ENCODE measurements at places on chromosomes 5 and 9. TPM values are rescaled to one million over a fixed set of nuclear protein-coding genes. Genes with fewer than 3 reads are reported as not detected.

DNA sequence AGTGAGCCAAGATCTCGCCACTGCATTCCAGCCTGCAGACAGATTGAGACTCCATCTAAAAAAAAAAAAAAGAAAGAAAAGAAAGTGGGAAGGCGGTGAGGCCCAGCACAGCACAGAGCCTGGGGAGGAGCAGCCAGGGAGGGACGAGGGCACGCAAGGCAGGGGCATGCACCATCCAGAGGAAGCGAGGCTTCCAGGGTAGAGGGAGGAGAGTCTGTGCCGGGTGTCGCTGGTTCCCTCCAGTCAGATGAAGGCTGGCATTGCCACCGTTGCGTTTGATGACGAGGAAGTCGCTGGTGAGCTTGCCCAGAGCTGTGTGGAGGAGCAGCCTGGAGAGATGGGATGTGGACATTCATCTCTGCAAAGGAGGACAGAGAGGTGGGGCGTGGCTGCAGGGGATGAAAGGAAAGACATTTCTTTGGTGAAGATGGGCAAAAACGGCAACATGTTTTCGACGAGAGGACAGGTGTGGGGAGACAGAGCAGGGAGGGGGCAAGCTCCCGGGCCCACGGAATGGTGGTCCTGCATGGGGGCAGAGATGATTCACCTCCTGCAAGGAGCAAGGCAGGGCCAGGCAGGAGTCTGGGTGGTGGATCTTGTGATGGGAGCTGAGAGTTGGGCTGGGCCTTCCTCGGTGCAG, 18.6 kb upstream of the OLFM1 start:
- no peak for DNase-seq

GRCh38 chr9:71765693-71766092, 2.6 kb downstream of the CEMIP2 start:
- DNase-seq: no peak

Gene FBN2
- total RNA-seq: 0.43 TPM

- no peak for DNase-seq
Measured at GRCh38 chr5:127235136-127235535, 55.5 kb upstream of the MEGF10 start.

- peak; percentile 61 for DNase-seq
Measured at GRCh38 chr5:117077142-117077541, 502.5 kb upstream of the SEMA6A start.

DNA sequence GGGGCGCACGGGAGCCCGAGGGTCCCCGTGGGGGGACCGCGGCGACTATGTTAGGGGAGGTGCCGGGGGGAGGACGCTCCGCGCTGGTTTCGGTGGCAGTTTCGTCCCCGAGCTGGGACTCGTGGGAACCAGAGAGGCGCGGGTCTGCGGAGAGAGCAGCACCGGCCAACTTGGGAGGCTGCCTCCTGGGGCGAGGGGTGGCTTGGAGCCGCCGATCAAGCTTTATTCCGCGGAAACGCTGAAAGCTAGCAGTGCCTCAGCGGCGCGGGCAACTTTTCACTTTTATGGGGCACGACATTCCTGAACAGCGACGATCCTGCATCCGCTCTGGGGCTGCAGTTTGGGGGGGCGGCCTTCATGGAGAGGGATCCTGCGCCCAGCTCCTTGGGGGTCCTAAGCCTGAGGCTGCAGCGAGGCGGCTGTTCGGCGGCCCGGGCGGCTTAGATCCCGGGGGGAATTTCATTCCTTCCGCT, 369 bp downstream of the OCLN start:
- peak; percentile 11 for DNase-seq

- no peak for DNase-seq
Measured at GRCh38 chr9:36772449-36773403, 200.0 kb downstream of the MELK start.

- DNase-seq: no peak
Measured at GRCh38 chr9:75797085-75797580, 93.3 kb upstream of the PCSK5 start.

DNA sequence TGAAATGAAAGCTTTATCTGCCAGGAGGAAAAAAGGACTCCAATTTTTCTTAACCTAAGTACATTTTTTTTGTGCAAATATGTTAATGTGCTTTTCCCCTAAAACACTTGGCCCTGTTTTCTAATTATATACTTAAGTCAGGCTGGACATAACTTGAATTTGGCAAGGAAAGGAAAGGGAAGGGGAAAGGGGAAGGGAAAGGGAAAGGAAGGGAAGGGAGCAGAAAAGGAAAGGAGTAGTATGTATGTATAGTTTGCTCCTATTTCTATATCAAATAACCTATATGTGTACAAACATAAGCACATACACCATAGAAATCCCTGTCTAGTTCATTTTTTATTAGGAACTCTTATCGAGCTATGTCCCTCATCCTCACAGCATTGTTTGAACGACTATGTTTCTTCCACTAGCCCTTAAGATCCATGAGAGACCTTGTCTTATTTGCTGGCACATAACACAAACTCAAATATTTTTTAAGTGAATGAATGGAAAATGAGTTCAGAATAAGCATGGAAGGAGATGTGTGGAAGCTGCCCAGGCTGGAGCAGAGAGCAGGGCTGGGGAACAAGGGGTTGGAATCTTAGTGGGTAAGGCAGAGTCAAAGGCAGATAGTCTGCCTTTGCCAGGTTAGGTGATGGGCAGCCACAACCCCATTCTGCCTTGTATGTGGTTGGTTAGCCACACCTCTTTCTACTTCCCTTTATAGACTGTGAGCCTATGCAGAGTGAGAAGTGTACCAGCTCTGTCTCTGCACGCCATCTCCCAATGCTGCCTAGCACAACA, 70.0 kb downstream of the KLHL3 start:
- no peak for DNase-seq

- DNase-seq: no peak
Measured at GRCh38 chr9:129319938-129320481, 141.9 kb upstream of the IER5L start.

Gene TSLP
- not detected for total RNA-seq

Gene GRXCR2
- not detected for total RNA-seq

- DNase-seq: no peak
Measured at GRCh38 chr5:132500244-132500930, 9.8 kb upstream of the IRF1 start.

DNA sequence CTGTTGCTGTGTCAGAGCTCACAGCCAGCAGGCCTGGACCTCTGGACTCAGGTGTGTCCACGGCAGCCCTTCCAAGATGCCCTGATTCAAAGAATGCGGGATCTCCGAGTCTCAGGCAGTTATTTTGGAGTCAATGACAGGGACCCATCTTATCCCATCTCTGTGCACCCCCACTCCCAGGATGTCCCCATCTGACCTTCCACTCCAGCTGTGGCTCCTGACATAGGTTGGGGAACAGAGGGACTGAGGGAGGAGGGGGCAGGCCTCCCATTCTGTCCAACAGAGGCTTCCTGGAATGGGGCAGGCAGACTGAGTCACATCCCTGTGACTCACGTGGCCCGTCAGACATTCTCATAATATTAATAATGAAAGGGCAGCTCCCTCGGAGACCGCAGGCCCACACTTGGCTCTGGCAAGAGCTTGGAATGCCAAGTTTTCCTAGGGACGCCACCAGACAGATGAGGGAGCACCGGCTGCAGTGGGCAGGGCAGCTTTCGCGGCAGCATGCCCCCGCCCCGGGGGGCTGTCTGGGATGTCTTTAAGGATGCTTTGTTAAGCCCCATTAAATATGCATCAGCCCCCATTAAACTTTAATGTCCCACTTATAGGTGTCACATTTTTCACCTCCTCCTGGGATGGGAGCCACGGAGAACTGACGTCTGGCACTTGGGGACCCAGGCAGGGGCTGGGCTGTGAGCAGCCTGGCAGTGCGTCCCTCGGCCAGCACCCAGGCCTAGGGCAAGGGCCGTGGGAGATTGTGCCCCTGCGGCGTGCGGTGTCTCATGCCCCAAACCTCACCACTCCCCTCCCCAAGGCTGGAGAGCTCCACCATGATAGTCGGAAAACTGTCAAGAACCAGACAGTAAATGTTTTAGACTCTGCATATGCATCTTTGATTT, 23.6 kb upstream of the FIBCD1 start:
- peak; percentile 64 for DNase-seq

GRCh38 chr5:448061-448765, 5.2 kb downstream of the EXOC3 start:
- no peak for DNase-seq

GRCh38 chr5:122741681-122742080, 33.2 kb upstream of the SNX2 start:
- no peak for DNase-seq

- DNase-seq: no peak
Measured at GRCh38 chr5:105587963-105588662, 2025.5 kb upstream of the NUDT12 start.

GRCh38 chr5:112121258-112121657, 297.8 kb downstream of the EPB41L4A start:
- no peak for DNase-seq

Gene NOL8
- 37.9 TPM for total RNA-seq

DNA sequence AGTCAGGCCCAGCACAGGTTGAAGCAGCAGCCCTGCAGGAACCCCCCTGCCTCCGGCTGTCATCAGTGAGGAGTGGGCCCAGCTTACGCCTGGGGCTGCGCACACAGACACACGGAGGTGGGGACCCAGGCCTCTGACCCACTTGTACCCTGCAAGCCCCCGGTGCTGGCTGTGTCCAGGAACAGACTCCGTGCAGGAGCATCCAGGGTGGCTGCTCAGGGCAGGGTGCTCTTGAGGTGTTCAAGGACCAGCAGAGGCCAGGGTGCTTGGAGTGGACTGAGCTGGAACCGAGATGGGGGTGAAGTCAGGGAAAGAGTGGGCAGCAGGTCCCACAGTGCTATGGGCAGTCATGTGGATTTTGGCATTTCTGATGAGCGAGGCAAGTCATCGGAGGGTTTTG, 199.5 kb downstream of the CACNA1B start:
- no peak for DNase-seq

GRCh38 chr5:143870362-143870761, 58.4 kb downstream of the HMHB1 start:
- no peak for DNase-seq

GRCh38 chr5:148864113-148864841, 37.9 kb downstream of the ADRB2 start:
- no peak for DNase-seq

- DNase-seq: peak; percentile 71
Measured at GRCh38 chr9:132169672-132170392, 8.0 kb downstream of the NTNG2 start.

- DNase-seq: no peak
Measured at GRCh38 chr5:94672746-94673145, 54.3 kb downstream of the SLF1 start.

Gene PCBD2
- total RNA-seq: 6.7 TPM

GRCh38 chr5:140041492-140042392, 1.4 kb downstream of the NRG2 start:
- DNase-seq: peak; percentile 79

Data from SK-MEL-5 (cell line).